ENCODE measurements at places on chromosomes 16 and 17. TPM values are rescaled to one million over a fixed set of nuclear protein-coding genes. Genes with fewer than 3 reads are reported as not detected.

PRR35 gene
- not detected for total RNA-seq

FLCN gene
- total RNA-seq: 48.0 TPM

KRTAP4-1 gene
- not detected for total RNA-seq

XAF1 gene
- total RNA-seq: 446 TPM

NFE2L1 gene
- total RNA-seq: 53.2 TPM

TBC1D16 gene
- total RNA-seq: 1.2 TPM

ASB16 gene
- total RNA-seq: 0.30 TPM

DNA sequence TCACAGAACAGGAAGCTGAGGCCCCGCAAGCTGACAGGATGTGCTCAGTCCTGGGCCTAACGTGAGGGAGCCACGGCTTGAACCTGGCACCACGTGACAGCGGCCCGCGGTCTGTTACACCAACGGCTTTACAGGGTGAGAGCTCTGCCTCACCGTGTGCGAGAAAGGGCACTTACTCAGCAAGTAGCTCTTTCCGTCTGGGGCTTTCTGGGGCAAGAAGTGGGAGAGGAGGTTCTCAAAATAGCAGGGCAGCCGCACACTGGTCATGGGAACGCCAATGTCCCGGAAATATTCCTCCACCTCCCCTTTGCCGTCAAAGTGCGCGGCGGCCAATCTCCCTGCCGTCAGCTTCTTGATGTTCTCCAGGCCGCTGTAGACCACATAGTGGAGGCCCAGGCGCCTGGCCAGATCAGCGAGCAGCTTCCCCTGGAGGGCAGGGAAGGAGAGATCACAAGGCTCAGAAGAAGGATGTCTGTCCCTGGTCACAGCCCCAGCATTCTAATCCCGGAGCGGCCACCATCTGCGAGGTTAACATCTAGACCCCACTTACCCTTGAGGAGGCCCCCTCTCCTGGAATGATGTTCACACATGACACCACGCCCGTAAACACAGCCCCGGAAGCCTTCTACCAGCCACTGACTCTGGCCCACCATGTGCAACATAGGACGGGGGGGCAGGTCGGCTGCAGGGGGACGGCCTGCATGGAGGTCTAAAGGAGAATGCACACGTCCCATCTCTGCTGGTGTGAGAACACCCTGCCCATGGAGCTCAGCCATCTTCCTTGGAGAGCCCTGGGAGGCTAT is 8.2 kb downstream of the NMRAL1 start:
- peak; percentile 62 for DNase-seq

- no peak for DNase-seq
These were observed 551.9 kb upstream of the ZFHX3 start for GRCh38 chr16:73599870-73600269.

DNA sequence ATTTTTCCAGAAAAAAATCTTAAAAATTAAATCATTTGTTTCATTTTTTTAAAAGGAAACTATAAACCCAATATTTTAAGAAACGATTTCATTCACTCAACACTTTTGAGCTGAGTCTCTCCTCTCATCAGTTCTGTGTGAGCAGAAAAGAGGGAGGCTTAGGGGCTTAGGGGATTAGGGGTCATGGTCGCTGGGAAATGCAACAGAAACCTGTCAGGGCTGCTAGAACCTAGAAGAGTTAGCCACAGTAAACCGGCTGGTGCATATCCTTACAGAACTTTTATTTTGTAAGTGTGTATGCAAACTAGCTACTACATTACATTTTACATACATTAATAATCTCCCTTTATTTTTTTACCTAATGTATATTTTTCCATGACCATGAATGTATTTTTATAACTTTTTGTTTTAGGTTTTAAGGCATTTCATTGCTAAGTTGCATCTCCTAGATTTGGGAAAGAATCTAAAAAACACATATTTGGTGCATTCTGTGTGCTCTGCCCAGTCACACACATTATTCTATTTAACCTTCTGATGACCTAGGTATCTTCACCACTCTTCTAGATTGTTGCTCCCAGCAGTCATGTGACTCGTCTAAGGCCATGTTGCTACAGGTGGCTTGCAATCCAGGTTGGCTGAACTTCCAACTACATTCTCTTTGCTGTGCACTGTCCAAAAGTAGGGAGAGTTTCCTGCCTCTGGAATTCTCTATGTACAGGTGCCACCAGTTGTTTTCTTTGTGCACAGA is 24.4 kb downstream of the TBC1D3B start:
- DNase-seq: no peak

- no peak for DNase-seq
These were observed 136.9 kb downstream of the BANP start for GRCh38 chr16:88088161-88088581.

- no peak for DNase-seq
These were observed 29.9 kb downstream of the ABR start for GRCh38 chr17:1149869-1150268.

DNA sequence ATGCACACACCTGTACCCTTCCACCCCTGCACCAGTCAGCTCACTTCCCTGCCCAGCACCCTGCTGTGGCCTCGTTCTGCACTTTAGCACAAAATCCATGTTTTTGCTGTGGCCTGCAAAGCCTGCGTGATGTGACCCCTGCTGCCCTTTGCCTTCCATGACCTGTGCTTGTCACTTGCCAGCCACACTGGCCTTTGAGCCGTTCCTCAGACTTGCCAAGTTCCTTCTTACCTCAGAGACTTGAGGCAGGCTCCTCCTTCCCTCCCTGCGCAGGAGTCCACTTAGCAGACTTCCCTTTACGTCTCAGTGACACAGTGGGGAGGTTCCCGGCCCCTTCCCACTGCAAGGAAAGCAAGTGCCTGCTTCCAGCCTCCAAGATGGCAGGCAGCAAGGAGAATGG is 134.7 kb downstream of the SNX29 start:
- no peak for DNase-seq

DNA sequence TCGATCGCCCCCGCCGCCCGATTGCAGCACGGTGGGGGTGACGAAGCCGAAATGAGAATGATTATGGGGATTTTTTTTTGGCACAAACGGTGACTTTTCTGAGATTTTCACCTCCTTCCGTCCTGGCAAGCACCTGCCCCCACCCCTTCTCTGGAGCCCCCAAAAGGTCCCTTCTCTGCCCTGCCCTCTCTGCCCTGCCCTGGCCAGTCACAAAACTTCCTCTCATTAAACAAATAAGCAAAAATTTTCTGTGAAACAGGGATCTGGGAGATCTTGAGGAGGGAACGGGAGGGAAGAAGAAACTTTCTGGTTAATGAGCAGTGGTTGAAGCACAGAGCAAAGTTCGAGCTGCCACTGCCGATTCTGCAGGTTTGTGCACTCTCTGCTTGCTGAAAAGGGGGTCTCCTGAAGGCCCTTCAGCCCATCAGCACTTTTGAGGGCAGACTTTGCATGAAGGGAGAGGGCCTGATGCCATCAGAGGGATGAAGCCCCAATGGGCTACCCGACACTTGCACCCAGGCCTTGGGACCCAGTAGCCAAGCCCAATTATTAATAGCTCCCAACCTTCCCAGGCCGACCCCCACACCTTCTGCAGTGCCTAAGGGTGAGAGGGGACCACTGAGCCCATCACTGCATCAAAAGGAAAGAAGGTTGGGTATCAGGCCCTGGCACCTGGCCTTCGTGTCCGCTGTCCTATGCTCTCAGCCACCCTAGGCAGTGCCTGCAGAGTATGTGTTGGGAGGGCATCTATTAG is 1.0 kb upstream of the HOXB8 start:
- DNase-seq: no peak

DNA sequence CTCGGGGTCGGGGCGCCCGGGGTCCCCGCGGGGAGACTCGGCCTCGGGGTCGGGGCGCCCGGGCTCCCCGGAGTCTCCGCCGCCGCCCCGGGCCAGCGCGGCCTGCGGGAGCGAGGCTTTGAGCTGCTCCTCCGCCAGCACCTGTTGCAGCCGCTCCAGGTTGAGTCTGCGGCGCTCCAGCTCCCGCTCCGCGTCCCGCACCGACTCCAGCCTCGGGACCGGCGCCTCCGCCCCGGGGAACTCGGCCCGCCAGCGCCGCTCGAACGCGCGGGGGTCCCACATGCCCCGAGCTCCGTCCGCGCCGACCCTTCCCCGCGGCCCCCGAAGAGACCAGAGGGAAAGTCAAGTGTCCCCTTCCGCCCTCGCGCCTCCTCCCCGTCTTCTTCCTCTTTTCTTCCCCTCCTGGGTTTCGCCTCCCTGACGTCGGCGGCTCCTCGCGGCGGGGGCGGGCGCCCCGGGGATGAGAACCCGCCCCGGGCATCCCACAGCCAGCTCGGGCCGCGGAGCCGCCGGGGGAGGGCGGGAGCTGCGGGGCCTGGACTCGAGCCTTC is 40.8 kb upstream of the BHLHA9 start:
- peak; percentile 36 for DNase-seq

- no peak for DNase-seq
These were observed 37.6 kb downstream of the FTO start for GRCh38 chr16:53741546-53741945.

- no peak for DNase-seq
These were observed 321.9 kb upstream of the PMFBP1 start for GRCh38 chr16:72493716-72494415.

DNA sequence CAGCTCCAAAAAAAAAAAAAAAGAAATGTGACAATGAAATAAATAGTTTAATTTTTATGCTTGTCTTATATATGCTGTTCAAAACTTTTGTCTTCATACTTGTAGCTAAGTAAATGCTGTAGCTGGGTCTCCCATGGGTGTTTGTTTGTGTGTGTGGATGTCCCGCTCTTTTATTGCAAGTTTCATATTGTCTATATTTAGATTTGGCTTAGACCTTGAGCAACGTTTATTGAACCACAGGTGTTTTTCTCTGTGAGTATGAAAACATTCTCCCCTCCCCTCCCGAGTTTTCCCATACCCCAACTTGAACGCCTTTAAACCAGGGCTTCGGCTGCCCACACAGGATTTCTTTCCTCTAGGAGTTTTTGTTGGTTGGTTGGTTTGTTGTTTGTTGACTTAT is 45.2 kb downstream of the MFSD11 start:
- DNase-seq: no peak

GRCh38 chr17:74379495-74380085 is 12.3 kb downstream of the GPR142 start:
- peak; percentile 94 for DNase-seq

DNA sequence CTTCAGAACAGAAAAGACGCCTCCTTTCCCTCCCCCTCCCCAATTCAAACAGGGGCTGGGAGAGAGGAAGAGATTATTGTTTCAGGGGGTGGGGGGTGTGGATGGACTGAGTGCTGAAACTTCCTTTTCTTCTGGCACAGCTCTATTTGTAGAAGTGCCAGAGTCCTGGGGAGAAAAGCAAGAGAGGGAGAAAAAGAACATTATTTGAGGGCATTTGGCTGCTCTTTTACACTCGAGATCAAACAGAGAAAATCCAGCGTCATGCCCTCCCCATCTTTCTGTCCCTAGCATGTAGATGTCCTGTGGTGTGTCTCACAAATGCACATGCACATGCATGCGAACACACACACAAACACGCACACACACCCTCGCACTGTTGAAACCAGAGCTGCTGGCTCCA is 13.0 kb downstream of the ARL4D start:
- no peak for DNase-seq

DNA sequence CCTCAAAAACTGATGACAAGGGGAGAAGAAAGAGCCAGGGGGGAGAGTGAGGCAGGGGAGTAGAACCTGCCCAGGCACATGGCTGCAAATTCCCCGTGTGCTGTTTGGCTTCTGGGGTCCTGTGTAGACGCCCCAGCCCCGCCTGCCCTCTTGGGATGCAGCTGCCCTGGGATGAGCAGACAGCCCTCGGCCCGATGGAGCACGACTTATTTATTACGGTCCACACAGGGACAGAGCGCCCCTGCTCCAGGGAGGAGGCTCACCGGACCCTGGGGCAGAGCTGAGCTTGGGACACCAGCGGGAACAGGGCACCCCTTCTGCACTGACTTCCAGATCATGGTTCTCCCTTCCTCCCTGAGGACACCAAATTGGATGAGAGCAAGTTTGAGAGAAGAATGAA is 9.1 kb downstream of the LDHD start:
- no peak for DNase-seq

DNA sequence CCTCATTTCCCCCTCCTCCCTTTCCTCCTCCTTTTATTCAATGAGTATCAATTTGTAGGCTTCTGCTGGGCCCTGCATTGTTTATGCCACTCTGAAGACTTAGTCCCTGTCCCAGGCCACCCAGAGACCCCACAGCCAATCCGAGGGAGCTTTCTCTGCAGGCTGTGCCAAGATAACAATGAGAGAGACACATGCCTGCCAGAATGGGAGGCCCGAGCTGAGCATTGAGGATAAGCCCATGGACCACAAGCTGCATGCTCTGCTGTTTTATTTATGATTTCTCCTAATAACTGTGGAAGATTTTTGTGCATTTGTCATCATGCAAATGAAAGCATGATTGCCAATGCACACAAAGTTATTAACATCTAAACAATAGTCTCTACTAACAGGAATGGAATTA is 3.0 kb downstream of the RCVRN start:
- no peak for DNase-seq

DNA sequence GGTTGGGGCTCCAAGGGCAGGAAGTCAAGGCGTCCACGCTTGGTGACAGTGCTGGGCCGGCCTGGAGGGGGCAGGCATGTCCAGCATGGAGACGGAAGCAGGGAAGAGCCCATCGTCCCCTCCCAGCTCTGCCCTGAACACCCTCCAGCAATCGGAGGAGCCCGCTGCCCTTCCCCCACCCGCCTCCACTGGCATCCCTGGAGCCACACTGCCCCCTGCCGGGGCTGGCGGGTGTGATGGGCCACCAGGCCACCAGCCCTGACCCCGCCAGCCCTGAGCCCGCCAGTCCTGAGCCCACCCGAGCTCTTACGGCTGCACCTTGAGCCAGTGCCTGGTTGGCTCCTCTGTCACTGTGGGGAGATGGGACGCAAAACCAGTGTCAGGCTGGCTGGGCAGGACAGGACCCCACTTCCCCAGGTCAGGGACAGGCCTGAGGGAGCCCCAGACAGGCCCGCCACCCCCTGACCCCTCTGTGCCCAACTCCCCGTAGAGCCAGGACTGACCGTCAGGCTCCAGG is 4.1 kb upstream of the CDH15 start:
- peak; percentile 85 for DNase-seq

DNA sequence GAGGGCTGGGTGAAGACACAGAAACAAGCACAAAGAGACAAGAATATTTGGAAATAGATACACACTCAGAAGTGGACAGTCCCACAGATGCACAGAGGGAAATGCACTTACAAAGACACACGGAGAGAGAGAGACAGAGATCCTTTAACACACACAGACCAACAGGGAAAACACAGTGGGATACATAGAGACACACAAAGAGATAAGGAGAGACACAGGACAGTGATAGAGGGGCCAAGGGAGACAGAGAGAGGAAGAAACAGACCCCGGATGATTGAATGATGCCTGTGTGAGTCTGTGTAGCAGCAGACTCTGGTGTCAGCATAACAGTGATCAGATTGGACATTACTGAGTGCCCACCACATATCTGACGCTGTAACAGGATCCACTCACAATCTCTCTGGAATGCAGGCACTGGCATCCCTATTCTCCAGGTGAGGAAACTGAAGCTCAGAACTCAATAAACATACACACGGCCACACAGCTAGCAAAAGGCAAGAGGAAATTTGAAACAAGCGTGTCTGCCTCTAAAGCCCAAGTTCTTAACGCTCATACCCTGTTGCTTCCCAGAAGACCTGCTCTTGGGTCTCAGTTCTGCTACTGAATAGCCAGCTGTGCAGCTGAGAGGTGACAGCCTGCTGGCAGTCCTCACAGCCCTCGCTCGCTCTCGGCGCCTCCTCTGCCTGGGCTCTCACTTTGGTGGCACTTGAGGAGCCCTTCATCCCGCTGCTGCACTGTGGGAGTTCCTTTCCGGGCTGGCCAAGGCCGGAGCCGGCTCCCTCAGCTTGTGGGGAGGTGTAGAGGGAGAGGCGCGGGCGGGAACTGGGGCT is 186.3 kb upstream of the NLRP1 start:
- no peak for DNase-seq

Measured in activated CD4-positive, alpha-beta T cell treated with anti-CD3 and anti-CD28 coated beads, Interleukin-2, amount 10 ng/mL, durations not matched to agents 7 days and 5 days (primary cell).